ENCODE measurements at places on chromosomes 16 and 17. TPM values are rescaled to one million over a fixed set of nuclear protein-coding genes. Genes with fewer than 3 reads are reported as not detected.

GRCh38 chr17:9261081-9262012 lies 240.0 kb downstream of the NTN1 start:
- H3K36me3 ChIP-seq = no peaks in the 10 kb centered on the region
- H3K27me3 ChIP-seq = no peaks in the 10 kb centered on the region
- peaks cover 33% of the 10 kb centered on the region for H3K4me1 ChIP-seq
- DNase-seq = no peak
- H3K4me3 ChIP-seq = no peak overlapping the region
- no peak overlapping the region for H3K27ac ChIP-seq

DNA sequence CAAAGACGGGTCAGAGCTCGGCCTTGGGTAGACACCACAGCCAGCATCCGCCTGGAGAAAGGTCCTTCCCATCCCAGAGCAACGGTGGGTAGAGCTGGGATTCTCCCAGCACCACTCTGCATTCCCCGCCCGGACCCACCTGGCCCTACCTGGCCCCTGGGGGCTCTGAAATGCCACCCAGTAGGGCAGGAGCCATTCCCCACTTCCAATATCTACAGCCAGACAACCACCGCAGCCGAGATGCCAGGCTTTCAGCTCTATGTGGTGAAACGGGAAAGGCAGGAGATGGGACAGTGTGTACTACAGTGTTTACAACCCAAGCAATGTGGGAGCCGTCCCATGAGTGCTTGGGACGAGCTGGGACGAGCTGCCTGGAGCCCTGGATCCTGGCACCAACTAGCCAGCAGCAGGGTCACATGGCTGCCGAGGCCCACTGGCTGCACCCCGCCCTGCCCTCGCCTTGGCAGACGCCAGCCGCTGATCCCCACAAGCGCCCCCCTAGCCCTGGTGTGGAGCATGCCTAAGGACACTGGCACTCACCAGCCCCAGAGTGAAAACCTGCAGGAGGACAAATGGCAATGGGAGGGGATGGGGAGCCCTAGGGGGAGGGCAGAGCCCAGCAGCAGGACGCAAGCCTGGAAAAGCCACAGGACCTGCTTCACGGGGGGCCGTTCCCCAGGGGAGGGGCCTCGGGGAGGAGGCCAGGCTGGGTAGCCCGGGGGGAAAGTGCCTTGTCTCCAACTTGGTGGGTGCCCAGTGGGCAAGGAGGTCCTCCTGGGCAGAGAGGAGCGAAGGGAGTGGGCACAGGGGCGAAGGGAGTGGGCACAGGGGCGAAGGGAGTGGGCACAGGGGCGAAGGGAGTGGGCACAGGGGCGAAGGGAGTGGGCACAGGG lies 13.5 kb downstream of the TMC6 start:
- no peak for DNase-seq
- no peaks in the 10 kb centered on the region for H3K36me3 ChIP-seq
- H3K27ac ChIP-seq = no peak overlapping the region
- no peak overlapping the region for H3K4me3 ChIP-seq
- no peaks in the 10 kb centered on the region for H3K27me3 ChIP-seq
- peaks cover 32% of the 10 kb centered on the region for H3K4me1 ChIP-seq

DNA sequence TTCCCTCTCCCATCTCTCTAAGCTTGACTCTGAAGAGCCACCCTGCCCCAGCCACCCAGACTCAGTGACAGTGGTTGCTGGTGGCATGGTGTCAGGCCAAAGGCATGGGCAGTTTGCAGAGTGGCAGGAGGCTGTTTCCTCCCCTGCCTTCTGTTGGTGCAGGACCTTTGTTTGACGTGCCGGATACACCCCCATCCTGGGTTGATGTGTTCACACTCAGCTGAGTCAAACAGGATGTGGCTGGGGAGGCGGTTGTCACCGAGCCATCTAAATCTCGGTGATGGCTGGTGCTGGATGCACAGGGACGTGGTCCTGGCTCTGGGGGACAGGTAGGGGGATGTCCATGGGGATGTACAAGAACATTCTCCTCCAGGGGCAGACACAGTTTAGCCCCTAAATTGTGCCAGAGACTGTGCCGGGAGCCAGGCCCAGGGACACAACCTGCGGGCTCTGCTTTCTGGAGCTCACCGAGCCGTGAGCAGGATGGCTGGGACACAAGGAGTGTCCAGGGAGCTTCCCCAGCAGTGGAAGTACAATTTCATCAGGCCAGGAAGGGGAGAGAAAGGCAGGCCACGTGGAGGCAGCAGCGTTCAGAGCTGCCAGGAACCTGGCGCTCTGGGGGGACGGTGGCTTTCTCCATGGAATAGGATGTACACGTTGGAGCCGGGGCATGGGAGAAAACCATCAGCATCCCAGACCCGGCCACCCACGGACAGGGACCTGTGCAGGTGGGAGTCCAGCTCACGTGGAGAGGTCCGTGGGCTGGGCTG lies 264.2 kb downstream of the SEC14L1 start:
- H3K27ac ChIP-seq = peak overlapping the region; percentile 66
- H3K36me3 ChIP-seq = peaks cover 45% of the 10 kb centered on the region
- DNase-seq = peak; percentile 78
- H3K4me3 ChIP-seq = no peak overlapping the region
- peaks cover 66% of the 10 kb centered on the region for H3K4me1 ChIP-seq

DNA sequence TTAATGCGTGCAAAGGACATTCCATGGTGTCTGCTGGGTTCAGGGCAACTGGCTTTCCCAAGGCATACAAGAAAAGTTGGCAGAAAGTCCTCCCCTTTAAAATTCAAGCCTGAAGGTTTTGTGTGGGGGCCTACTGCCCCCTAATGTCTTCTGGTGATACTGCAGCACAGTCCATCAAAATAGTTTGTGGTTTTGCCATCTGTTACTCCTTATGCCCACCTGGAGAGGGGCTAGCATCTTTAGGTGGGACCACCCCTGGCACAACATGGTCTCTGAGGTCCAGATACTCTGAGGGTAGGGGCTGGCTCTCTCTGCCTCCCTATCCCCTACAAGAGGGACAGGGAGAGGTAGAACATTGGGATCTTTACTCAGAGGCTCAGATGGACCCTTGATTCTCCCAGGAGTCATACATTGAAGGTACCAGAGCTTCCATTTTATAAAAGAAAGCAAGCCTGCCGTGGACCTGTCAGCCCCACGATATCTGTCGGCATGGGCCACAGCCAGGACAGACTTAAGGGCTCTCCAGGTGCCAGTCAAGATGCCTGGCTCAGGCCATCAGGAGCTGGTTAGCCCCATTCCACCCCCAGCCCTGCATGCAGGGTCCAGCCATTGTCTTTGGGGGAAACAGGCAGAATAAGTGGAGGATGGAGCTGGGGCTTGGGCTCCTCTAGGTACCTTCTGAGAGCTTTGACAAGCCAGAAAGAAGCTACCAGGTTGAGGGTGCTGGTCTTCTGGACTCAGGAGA lies 6.3 kb downstream of the ESRP2 start:
- H3K27ac ChIP-seq = no peak overlapping the region
- no peaks in the 10 kb centered on the region for H3K27me3 ChIP-seq
- no peak overlapping the region for H3K4me3 ChIP-seq
- DNase-seq = peak; percentile 56

Gene KRTAP16-1
- total RNA-seq = not detected

Gene KCNJ18
- total RNA-seq = not detected

Gene TEX19
- total RNA-seq = 0.34 TPM
